ENCODE measurements at places on chromosomes 3 and 15.

- DNase-seq = no peak
These were observed 124.8 kb downstream of the SV2B start for GRCh38 chr15:91224755-91225380.

- no peak for DNase-seq
These were observed 222.2 kb downstream of the WNT5A start for GRCh38 chr3:55264919-55265318.

DNA sequence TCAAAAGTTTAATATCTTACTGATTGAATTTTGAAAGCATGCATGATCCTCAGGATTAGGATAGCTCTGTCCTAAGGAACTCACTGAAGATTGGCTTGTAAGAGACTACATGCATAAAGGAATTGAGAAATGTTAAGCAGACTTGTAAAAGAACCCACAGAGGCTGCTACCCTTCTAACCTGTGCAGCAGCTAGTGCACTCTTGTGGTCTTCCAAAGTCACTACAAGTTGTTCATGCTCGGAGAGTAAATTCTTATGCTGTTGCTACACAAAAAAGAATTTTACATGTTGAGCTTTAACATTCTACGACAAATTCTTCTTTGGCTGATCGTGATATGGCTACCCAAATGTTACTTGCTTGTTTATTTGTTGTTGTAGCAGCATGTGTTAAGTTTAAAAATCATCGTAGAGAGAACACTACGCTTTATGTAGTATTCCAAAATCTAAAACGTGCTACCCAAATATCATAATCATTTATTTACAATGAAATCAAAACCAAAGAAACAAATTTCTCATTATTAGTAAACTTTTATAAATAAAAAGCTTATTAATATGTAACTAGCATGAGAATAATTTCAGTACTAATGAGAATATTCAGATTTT is 55.0 kb downstream of the GOLIM4 start:
- DNase-seq = no peak

GRCh38 chr15:51576911-51577500 is 45.6 kb downstream of the DMXL2 start:
- no peak for DNase-seq

- no peak for DNase-seq
These were observed 3.8 kb upstream of the GABPB1 start for GRCh38 chr15:50358845-50359244.
